ENCODE measurements at places on chromosomes 11 and 22.

DNA sequence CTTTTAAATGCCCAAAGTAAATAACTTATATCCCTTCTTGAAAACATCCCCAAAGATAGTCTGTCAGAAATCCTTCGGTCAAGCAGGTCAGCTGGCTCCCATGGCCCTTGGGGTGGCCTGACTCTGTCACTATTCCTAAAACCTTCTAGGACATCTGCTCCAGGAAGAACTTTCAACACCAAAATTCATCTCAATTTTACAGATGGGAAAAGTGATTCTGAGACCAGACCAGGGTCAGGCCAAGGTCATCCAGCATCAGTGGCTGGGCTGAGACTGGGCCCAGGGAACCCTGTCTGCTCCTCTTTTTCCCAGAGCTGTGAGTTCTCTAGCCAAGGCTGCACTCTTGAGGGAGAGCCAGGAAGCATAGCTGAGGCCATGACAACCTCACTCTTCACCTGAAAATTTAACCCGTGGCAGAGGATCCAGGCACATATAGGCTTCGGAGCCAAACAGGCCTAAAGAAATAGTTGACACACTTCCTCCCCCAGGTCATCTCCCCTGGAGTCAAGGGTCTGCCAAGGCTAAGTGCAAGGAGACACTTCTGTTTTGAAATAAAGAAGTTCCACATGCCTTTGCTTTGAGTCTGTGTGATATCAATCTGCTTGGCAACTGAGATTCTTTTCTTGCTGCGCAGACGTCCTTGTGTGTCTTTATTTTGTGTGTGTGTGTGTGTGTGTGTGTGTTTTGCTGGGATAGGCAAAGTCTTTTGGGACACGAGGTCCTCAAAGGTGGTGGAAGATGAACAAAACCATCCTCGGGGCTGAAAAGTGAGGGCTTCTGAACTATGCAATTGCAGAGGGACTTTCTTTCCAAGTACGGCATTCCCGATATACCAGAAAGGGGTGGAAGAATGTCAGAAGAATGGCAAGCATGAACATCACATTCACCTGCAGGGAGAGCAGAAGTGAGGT, 16.8 kb upstream of the PRG2 start:
- DNase-seq: no peak

- no peak for DNase-seq
Observed at GRCh38 chr11:119103793-119104192, 2.1 kb upstream of the DPAGT1 start.

DNA sequence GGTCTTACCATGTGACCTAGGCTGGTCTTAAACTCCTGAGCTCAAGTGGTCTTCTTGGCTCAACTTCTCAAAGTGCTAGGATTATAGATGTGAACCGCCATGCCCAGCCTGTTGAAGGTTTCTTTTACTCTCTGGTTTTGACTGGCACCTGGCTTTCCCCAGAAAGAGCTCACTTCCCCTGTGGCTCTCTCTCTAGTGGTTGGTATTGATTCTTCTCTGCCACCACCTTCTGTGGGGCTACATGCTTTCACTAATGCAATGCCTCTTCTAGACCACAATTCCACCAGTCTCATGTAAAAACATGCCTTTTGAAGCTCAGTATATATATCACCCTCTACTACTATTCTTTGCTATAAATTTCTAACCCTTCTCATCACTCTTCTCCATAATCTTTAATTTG, 67.2 kb downstream of the CCDC83 start:
- no peak for DNase-seq

GRCh38 chr11:27196203-27196897, 155.7 kb downstream of the BBOX1 start:
- DNase-seq: no peak

- no peak for DNase-seq
Observed at GRCh38 chr11:37503411-37504059, 905.5 kb upstream of the RAG2 start.

Measured in H7 (cell line).